ENCODE measurements at places on chromosomes 5 and 9. TPM values are rescaled to one million over a fixed set of nuclear protein-coding genes. Genes with fewer than 3 reads are reported as not detected.

Gene CA9
- total RNA-seq = 5.5 TPM

DNA sequence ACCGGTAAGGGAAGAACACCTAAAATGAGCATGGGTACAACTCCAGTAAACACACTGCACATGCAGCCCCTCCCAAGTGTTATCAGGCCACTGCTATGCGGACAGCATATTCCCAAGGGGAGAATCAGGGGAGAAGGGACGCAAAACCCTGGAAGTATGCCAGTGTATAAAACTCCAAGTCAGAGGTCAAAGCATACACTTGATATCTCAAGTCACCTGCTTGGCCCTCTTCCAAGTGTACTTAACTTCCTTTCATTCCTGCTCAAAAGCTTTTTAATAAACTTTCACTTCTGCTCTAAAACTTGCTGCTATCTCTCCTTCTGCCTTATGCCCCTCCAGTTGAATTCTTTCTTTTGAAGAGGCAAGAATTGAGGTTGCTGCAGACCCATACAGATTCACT lies 408.1 kb downstream of the HTR1A start:
- no peak overlapping the region for H3K27ac ChIP-seq
- H3K4me1 ChIP-seq = no peaks in the 10 kb centered on the region
- H3K36me3 ChIP-seq = no peaks in the 10 kb centered on the region
- DNase-seq = no peak
- no peaks in the 10 kb centered on the region for H3K27me3 ChIP-seq
- no peak overlapping the region for H3K4me3 ChIP-seq

DNA sequence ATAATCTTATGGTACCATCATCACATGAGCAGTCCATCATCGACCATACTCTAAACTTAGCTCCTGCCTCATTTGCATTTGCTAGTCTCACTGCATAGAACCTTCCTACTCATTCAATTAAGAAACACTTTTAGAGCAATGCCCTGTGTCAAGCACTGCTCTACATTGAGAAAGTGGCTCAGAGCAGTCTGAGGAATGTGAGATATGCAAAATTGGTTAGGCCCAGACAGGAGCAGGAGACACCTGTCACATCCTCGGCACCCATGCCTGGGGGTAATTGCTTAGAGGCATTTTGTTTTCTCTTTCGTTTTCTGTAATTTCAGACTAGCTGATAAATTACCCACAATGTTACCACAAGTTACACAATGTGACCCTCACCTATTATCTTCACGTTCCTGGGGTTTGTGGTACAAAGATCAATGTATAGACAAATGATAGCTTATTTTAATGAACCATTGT lies 4.9 kb upstream of the RARS1 start:
- no peak for DNase-seq
- H3K4me3 ChIP-seq = no peak overlapping the region
- no peaks in the 10 kb centered on the region for H3K27me3 ChIP-seq
- no peaks in the 10 kb centered on the region for H3K4me1 ChIP-seq

GRCh38 chr5:169029661-169030274 lies 271.2 kb downstream of the SLIT3 start:
- no peak overlapping the region for H3K27ac ChIP-seq
- no peak for DNase-seq
- H3K36me3 ChIP-seq = no peaks in the 10 kb centered on the region
- no peaks in the 10 kb centered on the region for H3K4me1 ChIP-seq

GRCh38 chr9:68878450-68878849 lies 135.5 kb downstream of the PRKACG start:
- H3K27ac ChIP-seq = no peak overlapping the region
- no peaks in the 10 kb centered on the region for H3K36me3 ChIP-seq
- no peak overlapping the region for H3K4me3 ChIP-seq
- no peak for DNase-seq

GRCh38 chr9:93183663-93184431 lies at the start of gene WNK2:
Gene WNK2 (plus strand): TSS chr9:93184139. CDS start chr9:93184930, 791 bp downstream.
- DNase-seq = no peak
- peak within 1 kb of the TSS; percentile 51 for H3K4me3 ChIP-seq
- H3K36me3 ChIP-seq = no peaks in the 10 kb centered on the region
- H3K27me3 ChIP-seq = no peaks in the 10 kb centered on the region

GRCh38 chr5:403995-404394 lies 39.0 kb upstream of the EXOC3 start:
- no peaks in the 10 kb centered on the region for H3K27me3 ChIP-seq
- H3K36me3 ChIP-seq = no peaks in the 10 kb centered on the region
- peaks cover 14% of the 10 kb centered on the region for H3K4me1 ChIP-seq
- DNase-seq = peak; percentile 57

- H3K4me1 ChIP-seq = no peaks in the 10 kb centered on the region
- no peak overlapping the region for H3K27ac ChIP-seq
- no peak overlapping the region for H3K4me3 ChIP-seq
- H3K36me3 ChIP-seq = no peaks in the 10 kb centered on the region
These were observed 20.3 kb downstream of the C5orf63 start for GRCh38 chr5:127053049-127053448.

GRCh38 chr9:134686896-134687295 lies 45.3 kb downstream of the COL5A1 start:
- no peaks in the 10 kb centered on the region for H3K27me3 ChIP-seq
- no peaks in the 10 kb centered on the region for H3K36me3 ChIP-seq
- DNase-seq = no peak
- no peak overlapping the region for H3K4me3 ChIP-seq
- H3K4me1 ChIP-seq = peaks cover 30% of the 10 kb centered on the region
- H3K27ac ChIP-seq = no peak overlapping the region

DNA sequence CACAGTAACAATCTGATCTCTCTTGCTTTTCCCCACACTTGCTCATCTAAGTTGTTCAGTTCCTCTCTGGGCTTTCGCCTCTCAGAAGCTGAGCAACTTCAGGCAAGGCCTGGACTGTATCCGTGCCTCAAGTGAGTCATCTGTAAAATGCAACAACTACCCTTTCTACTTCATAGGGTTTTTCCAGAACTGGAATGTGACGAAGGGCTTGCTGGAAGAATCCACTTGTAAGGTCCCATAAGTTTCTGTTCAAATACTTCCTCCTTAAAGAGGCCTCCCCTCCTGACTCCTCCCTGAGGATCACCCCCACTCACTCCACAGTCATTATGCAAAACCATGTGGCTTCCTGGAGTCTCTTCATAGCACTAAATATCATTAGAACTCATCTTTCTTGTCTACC lies 17.5 kb upstream of the INSYN2B start:
- no peak overlapping the region for H3K27ac ChIP-seq
- H3K4me1 ChIP-seq = no peaks in the 10 kb centered on the region
- no peaks in the 10 kb centered on the region for H3K36me3 ChIP-seq
- H3K4me3 ChIP-seq = no peak overlapping the region
- peaks cover 3% of the 10 kb centered on the region for H3K27me3 ChIP-seq

- H3K36me3 ChIP-seq = no peaks in the 10 kb centered on the region
- H3K27me3 ChIP-seq = no peaks in the 10 kb centered on the region
- DNase-seq = no peak
- H3K4me1 ChIP-seq = no peaks in the 10 kb centered on the region
- H3K27ac ChIP-seq = no peak overlapping the region
- H3K4me3 ChIP-seq = no peak overlapping the region
These were observed 9.5 kb downstream of the CEMIP2 start for GRCh38 chr9:71758785-71759184.

DNA sequence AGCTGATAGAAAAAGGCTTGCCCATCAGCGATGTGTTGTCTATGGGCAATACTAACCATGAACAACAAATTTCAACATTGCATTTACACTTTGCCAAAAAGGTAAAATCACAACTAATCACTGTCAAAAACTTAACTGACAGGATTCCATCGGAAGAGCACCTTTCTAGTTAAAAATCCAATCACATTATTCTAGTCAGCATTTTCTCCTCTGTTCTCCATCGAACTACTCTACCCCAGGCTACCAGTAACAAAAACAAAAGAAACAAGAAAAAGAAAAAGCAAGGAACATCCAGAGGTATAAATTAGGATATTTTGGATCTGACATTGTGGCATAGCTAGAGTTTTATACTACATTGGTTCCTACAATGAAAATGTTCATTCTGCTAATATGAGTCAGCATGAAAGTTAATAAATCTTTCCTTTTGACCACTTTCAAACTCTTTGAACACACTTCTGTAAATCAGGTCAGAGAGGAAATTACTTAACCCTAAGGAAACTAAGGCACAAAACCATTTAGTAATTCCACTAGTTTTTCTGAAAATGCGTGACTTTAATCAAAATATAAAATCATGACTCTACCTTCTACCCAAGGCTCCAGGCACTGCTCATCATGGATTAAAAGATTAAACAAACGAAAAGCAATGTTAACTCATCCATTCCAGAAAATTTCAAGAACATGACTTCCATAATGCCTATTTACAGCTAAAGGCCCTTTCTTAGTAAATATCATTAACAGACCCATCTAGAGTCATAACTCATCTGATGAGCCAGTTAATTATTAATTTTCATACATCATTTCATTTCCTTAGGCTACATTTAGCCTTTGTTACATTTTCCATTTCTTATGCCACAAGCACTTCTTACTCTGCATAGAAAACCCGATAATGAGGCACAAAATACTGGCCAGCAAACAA lies 10.2 kb downstream of the GLIS3 start:
- no peaks in the 10 kb centered on the region for H3K4me1 ChIP-seq
- no peaks in the 10 kb centered on the region for H3K27me3 ChIP-seq
- DNase-seq = no peak
- H3K36me3 ChIP-seq = no peaks in the 10 kb centered on the region
- H3K4me3 ChIP-seq = no peak overlapping the region

- no peaks in the 10 kb centered on the region for H3K36me3 ChIP-seq
- H3K27me3 ChIP-seq = no peaks in the 10 kb centered on the region
- DNase-seq = no peak
- H3K27ac ChIP-seq = no peak overlapping the region
These were observed 25.3 kb upstream of the CEP72 start for GRCh38 chr5:586751-587285.

Gene NTNG2
- 5.2 TPM for total RNA-seq

Gene TMOD1
- total RNA-seq = 118 TPM

Gene ELAVL2
- not detected for total RNA-seq

Gene PCDHGC4
- 1.7 TPM for total RNA-seq

Gene PLK2
- 138 TPM for total RNA-seq

DNA sequence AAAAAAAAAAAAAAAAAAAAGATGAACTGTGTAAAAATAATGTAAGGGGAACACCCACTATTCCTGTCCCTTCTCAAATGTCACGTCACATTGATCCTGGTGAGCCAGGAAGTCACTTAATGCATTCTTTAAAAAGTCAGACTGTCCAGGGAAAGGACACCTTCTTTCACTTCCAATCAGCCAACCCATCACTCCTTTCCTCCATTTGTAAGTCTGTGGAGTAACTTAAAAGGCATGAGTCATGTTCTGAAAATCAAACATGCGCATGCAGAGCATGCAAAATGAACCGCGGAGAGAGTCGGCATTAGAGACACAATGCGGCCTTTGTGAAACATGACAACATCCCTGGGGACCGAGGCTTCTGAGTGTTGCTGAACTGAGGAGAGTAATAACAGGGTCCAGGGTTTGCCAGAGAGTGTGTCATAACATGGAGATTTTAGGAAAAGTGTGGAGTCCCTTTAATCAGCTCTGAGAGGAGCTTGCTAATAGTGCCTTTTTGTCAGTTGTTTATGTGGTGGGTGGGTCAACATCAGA lies 77.6 kb upstream of the SEMA6A start:
- no peaks in the 10 kb centered on the region for H3K36me3 ChIP-seq
- no peaks in the 10 kb centered on the region for H3K4me1 ChIP-seq
- no peak overlapping the region for H3K27ac ChIP-seq
- H3K27me3 ChIP-seq = no peaks in the 10 kb centered on the region
- H3K4me3 ChIP-seq = no peak overlapping the region

DNA sequence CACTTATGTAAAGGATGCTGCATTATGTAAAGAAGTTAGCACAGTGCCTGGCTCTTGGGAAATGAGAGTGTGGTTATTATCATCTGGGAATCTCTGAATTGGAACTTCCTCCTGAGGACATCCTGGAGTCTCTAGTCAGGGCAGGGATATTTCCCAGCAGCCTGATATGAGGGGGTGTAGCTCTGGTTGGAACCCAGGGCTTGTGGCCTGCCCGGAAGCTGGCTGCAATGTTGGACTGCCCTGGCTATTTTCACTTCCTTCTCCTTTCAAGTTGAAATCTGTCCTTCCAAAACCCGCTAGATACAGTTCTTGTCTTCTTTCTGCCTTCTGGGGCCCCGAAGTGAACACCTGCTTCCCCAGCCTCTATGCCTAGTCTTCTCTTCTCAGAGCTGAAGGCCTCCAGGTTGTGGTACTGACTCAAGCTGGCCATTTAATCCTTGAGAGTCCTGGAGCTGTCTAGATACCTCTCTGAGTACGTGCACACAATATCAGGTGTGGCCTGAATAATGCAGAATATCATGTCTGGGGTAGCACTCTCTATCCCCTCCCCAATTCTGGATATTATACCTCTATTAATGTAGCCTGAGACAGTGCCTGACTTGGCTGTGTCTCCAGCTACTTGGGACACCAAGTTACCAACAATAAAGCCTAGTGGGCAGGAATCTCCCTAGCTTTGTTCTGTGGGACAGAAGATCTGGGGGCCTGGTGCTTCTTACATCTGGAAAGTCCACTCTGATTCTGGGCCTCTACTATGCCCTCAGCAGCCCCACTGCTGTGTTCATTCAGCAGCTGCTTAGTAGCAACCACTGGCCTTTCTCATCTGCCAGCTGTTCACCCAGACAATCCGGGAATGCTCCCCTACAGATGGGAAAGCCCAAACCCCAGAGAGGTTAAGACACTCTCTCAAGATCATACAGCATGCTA lies 45.0 kb downstream of the SLC6A7 start:
- no peak overlapping the region for H3K4me3 ChIP-seq
- no peaks in the 10 kb centered on the region for H3K36me3 ChIP-seq
- DNase-seq = no peak
- no peaks in the 10 kb centered on the region for H3K27me3 ChIP-seq

GRCh38 chr5:61933787-61934626 lies 372.0 kb upstream of the KIF2A start:
- DNase-seq = no peak
- no peak overlapping the region for H3K27ac ChIP-seq
- no peak overlapping the region for H3K4me3 ChIP-seq
- no peaks in the 10 kb centered on the region for H3K36me3 ChIP-seq

DNA sequence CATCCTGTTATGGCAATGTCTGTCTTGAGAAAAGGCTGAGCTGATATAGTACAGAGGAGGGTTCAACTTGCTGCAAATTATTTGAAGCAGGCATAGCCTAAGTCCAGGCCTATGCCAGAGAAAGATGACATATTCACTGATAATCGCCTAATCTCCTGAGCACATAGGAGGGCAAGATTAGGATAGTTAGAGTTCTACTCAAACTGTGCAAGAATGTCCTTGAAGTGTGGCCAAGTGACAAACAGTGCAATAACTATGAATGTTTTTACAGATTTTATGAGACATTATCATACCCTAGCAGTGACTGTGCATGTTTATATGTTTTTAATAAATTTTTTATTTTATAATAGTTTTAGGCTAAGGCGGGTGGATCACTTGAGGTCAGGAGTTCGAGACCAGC lies 96.2 kb downstream of the TSSK1B start:
- H3K27me3 ChIP-seq = no peaks in the 10 kb centered on the region
- H3K4me3 ChIP-seq = no peak overlapping the region
- H3K36me3 ChIP-seq = no peaks in the 10 kb centered on the region

Gene TRIM41
- 11.2 TPM for total RNA-seq
